SK-N-SH (cell line): ENCODE measurements at places on chromosomes 12 and 14. TPM values are rescaled to one million over a fixed set of nuclear protein-coding genes. Genes with fewer than 3 reads are reported as not detected.

GRCh38 chr12:28027947-28028724 is 55.6 kb upstream of the PTHLH start:
- no peak for DNase-seq
- H3K27me3 ChIP-seq: no peaks in the 10 kb centered on the region
- no peak overlapping the region for H3K27ac ChIP-seq

DNA sequence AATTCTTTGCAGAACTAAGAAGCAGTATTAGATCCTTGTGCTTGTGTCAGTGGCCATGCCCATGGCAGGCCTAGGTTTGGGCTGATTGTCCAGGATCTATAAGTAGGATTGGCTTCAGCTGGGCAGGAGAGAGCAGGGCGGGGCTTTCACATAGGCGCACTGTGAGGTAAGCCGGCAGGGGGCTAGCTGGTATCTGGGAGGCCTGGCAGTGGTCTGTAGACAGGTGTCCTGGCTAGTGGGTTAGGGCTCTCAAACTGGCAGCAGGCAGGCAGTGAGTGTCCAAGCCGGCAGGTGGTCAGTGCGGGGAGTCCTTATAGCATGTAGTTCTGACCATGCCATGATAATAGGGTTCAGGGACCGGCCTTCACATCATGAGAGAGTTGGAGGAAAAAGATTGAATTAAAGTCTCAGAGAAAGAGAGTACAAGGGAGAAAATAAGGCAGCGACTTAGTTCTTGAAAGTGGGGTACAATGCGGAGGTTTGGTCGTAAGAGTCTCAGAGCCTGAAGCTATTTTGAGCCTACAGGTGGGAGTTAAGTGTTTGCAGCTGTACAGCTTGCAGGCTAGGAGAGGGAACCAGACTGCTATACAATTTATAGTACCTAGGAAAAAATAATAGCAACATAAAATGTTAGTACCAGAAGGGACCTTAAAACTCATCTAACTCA is 137.4 kb downstream of the TPH2 start:
- H3K27ac ChIP-seq: no peak overlapping the region
- peaks cover 4% of the 10 kb centered on the region; the same call in 1 of the 2 replicates for H3K4me1 ChIP-seq
- no peaks in the 10 kb centered on the region for H3K36me3 ChIP-seq
- H3K4me3 ChIP-seq: no peak overlapping the region
- H3K27me3 ChIP-seq: no peaks in the 10 kb centered on the region

- no peaks in the 10 kb centered on the region; the same call in 1 of the 2 replicates for H3K27me3 ChIP-seq
- H3K36me3 ChIP-seq: no peaks in the 10 kb centered on the region
- H3K4me3 ChIP-seq: no peak overlapping the region
- no peak for DNase-seq
Observed at GRCh38 chr14:98932431-98933325, 339.3 kb downstream of the BCL11B start.

GRCh38 chr12:68042212-68042699 is 53.0 kb downstream of the IFNG-AS1 start:
- no peak overlapping the region for H3K27ac ChIP-seq
- H3K36me3 ChIP-seq: no peaks in the 10 kb centered on the region
- no peaks in the 10 kb centered on the region; the same call in 1 of the 2 replicates for H3K4me1 ChIP-seq
- no peak for DNase-seq

DNA sequence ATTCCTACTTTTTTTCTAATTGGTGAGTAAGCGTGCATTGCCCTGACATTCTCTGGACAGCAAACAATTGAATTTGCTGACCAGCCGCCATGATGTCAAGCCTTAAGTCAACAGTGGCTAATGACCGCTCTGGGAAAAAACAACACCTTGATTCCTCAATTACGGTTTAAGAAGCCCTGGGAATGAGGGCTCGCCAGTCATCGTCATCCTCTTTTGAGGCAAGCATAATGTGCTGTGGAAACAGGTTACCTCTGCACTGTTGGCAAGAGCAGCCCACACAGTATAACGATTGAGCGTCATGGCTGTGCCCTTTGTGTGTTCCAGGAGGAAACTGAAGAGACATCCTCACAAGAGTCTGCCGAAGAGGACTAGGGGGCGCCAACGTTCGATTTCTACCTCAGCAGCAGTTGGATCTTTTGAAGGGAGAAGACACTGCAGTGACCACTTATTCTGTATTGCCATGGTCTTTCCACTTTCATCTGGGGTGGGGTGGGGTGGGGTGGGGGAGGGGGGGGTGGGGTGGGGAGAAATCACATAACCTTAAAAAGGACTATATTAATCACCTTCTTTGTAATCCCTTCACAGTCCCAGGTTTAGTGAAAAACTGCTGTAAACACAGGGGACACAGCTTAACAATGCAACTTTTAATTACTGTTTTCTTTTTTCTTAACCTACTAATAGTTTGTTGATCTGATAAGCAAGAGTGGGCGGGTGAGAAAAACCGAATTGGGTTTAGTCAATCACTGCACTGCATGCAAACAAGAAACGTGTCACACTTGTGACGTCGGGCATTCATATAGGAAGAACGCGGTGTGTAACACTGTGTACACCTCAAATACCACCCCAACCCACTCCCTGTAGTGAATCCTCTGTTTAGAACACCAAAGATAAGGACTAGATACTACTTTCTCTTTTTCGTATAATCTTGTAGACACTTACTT is 138.9 kb downstream of the HMGA2 start:
- H3K4me1 ChIP-seq: peaks cover 56% of the 10 kb centered on the region
- no peaks in the 10 kb centered on the region for H3K27me3 ChIP-seq
- DNase-seq: peak; percentile 5
- H3K36me3 ChIP-seq: peaks cover 30% of the 10 kb centered on the region; the same call in 1 of the 2 replicates
- peak overlapping the region; percentile 79; the same call in 1 of the 2 replicates for H3K27ac ChIP-seq
- no peak overlapping the region for H3K4me3 ChIP-seq

GRCh38 chr12:38934686-38935085 is 29.3 kb upstream of the CPNE8 start:
- DNase-seq: no peak
- no peaks in the 10 kb centered on the region for H3K36me3 ChIP-seq
- H3K4me1 ChIP-seq: no peaks in the 10 kb centered on the region
- H3K27ac ChIP-seq: no peak overlapping the region
- no peaks in the 10 kb centered on the region for H3K27me3 ChIP-seq

- H3K4me3 ChIP-seq: no peak overlapping the region
- H3K27me3 ChIP-seq: no peaks in the 10 kb centered on the region
- H3K36me3 ChIP-seq: no peaks in the 10 kb centered on the region
- no peak overlapping the region for H3K27ac ChIP-seq
Observed at GRCh38 chr12:42679466-42679865, 89.9 kb upstream of the PRICKLE1 start.

GRCh38 chr12:117091758-117092510 is 7.3 kb downstream of the TESC start:
- no peaks in the 10 kb centered on the region for H3K36me3 ChIP-seq
- H3K27me3 ChIP-seq: peaks cover 17% of the 10 kb centered on the region; the same call in 1 of the 2 replicates
- H3K4me3 ChIP-seq: no peak overlapping the region
- H3K4me1 ChIP-seq: peaks cover 7% of the 10 kb centered on the region; the same call in 1 of the 2 replicates
- no peak for DNase-seq

CMA1 gene
- not detected in 2 replicates for polyA plus RNA-seq

CABP1 gene
- 0.08 and 0.21 TPM in 2 replicates for polyA plus RNA-seq

AJUBA gene
- polyA plus RNA-seq: 24.4 and 36.2 TPM in 2 replicates

DPPA3 gene
- not detected in 2 replicates for polyA plus RNA-seq

NDRG2 gene
- 15.8 and 15.9 TPM in 2 replicates for polyA plus RNA-seq

TSPAN19 gene
- 0.05 and 0.06 TPM in 2 replicates for polyA plus RNA-seq
